MCF 10A (cell line): ENCODE measurements at places on chromosomes 4 and X. TPM values are rescaled to one million over a fixed set of nuclear protein-coding genes. Genes with fewer than 3 reads are reported as not detected.

The LNX1 gene
- total RNA-seq, result not detected in 2 replicates

The TLR6 gene
- total RNA-seq, result 7.7 and 11.4 TPM in 2 replicates

GRCh38 chr4:74768857-74769525 is 25.3 kb downstream of the BTC start:
- H3K27ac ChIP-seq, result no peak overlapping the region
- no peaks in the 10 kb centered on the region for H3K36me3 ChIP-seq
- no peaks in the 10 kb centered on the region for H3K27me3 ChIP-seq
- DNase-seq, result peak; percentile 86

The IL13RA1 gene
- total RNA-seq, result 27.4 and 32.4 TPM in 2 replicates

The HMGN5 gene
- 6.6 and 11.8 TPM in 2 replicates for total RNA-seq

DNA sequence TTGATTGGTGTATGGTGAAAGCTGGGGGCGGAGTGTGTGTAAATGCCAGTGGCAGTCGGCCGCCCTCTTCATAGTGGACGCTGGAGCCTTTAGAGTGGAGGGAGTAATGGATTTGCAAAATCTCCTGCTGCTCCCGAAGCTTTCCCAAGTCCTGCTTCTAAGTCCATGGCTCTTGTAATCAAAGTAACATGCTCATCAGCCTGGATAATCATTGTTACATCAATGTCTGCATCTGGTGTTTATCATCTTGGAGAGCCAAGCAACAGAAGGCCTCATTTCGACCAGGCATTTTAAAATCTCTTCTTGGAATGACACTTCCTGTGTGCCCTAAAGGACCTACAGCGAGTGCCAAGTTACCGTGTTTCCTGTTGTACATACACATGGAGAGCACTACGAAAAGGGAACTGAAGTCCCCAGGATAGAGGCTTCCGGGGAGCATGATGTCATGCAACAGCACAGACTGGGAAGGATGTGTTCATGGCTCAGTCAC is 32.2 kb downstream of the UNC5C start:
- no peak overlapping the region for H3K27ac ChIP-seq
- H3K36me3 ChIP-seq, result no peaks in the 10 kb centered on the region
- no peak overlapping the region for H3K4me3 ChIP-seq
- no peaks in the 10 kb centered on the region for H3K4me1 ChIP-seq

The GYPE gene
- not detected in 2 replicates for total RNA-seq

DNA sequence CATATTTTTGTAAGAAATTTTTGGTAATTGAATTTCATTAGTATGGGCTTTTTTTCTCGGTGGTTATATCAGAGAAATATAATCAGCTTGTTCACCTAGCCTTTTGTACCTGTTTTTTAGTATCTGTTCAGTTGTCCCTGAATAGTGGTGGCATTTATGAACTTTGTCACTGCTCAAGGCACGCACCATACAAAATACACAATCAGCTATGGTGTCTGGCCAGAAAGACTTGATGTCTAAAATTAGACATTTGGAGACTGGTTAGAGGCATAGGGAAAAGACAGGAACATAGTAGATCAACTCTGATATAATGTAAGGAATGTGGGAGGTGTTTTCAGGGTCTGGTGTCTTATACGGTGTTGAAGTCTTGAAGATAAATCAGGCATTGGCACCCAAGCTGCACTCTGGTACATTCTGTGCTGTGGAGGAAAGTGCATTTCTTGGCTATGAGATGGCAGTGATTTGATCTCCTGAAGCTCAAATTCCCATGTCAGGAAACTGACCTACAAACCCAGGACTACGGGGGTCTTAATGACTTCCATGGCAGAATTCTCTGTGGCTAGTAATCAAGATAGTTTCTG is 3.6 kb downstream of the ART3 start:
- no peak for DNase-seq
- H3K27ac ChIP-seq, result no peak overlapping the region
- H3K4me1 ChIP-seq, result no peaks in the 10 kb centered on the region
- H3K36me3 ChIP-seq, result no peaks in the 10 kb centered on the region
- no peak overlapping the region for H3K4me3 ChIP-seq
- H3K27me3 ChIP-seq, result no peaks in the 10 kb centered on the region

DNA sequence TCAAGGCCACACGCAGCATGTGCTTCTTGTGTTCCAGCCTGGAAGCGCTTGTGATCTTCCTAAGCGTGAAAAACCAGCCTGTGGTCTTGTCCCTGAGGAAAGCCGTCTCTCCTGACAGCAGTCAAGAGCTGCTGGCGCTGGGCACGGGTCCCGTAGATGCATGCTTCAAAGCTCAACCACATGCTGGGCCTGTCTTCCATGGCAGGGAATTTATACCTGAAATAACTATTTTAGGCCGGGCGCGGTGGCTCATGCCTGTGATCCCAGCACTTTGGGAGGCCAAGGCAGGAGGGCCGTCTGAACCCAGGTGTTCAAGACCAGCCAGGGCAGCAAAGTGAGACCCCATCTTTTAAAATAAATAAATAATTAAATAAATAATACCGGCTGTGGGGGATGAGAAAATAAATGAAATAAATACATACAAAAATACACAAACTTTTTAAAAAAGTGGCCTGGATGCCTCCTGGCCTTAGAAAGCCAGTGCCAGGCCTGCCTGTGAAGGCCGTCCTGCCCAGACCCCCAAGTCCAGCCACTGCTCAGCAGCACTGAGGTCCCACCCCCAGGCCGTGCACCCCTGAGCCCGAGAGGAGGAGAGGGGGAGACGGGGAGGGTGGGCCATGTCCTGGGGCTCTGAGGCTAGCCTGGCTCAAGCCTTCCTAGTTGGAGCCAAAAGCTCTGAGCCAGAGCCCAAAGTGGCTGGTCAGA is 10.4 kb downstream of the LRPAP1 start:
- no peaks in the 10 kb centered on the region for H3K27me3 ChIP-seq
- H3K27ac ChIP-seq, result no peak overlapping the region
- H3K36me3 ChIP-seq, result peaks cover 45% of the 10 kb centered on the region
- no peak for DNase-seq
- H3K4me3 ChIP-seq, result no peak overlapping the region

The LRRC66 gene
- 0.37 and 0.52 TPM in 2 replicates for total RNA-seq

The SPANXA1 gene
- total RNA-seq, result not detected in 2 replicates

DNA sequence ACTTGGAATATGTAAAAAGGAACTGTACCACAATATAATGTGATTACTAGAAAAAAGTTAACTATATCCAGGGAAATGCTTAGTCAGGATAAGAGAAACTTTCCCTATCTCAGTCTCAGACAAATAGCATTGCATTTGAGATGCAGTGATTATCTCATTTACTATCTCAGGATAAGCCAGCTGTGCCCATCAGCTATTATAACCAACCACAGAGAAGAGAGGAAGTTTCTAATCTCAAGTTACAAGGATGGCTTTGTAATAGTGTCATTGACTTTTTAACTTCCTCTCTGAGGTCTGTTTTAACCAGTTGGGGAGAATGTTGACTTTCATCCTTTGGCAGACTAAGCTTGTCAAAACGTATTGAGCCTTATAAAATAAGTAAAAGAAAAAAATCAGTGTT is 56.5 kb downstream of the SNX25 start:
- H3K27me3 ChIP-seq, result no peaks in the 10 kb centered on the region
- H3K4me1 ChIP-seq, result no peaks in the 10 kb centered on the region
- H3K36me3 ChIP-seq, result peaks cover 4% of the 10 kb centered on the region

GRCh38 chr4:153207027-153207426 is 2.8 kb downstream of the TRIM2 start:
- H3K4me3 ChIP-seq, result no peak overlapping the region
- H3K36me3 ChIP-seq, result no peaks in the 10 kb centered on the region
- H3K27me3 ChIP-seq, result no peaks in the 10 kb centered on the region
- no peak overlapping the region for H3K27ac ChIP-seq
- peaks cover 2% of the 10 kb centered on the region for H3K4me1 ChIP-seq

The TMEM31 gene
- total RNA-seq, result not detected in 2 replicates

The GYPB gene
- total RNA-seq, result not detected in 2 replicates

The PPARGC1A gene
- 0.12 and 0.49 TPM in 2 replicates for total RNA-seq

The QDPR gene
- total RNA-seq, result 35.2 and 39.2 TPM in 2 replicates
